ENCODE measurements at places on chromosomes 4 and X.

DNA sequence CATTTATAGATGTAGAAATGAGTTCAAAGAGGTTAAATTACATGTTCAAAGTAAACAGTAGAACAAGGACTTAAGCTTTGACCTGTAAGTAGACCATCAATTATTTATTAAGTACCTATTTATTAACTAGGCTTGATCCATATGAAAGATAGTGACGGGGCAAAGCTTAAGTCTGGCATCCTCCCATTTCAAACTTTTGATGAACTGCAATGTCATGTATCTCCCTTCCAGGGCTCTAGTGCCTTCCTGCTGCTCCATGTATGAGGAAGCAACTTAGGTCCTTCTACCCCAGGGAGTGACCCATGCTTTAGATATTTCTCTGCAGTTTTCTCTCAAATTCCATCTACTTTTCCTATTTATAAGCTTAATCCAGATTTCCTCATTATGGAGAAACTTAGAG lies 31.9 kb upstream of the ANTXR2 start:
- no peak for DNase-seq

- DNase-seq = peak; percentile 24
Measured at GRCh38 chrX:124518885-124519284, 172.5 kb downstream of the SH2D1A start.

DNA sequence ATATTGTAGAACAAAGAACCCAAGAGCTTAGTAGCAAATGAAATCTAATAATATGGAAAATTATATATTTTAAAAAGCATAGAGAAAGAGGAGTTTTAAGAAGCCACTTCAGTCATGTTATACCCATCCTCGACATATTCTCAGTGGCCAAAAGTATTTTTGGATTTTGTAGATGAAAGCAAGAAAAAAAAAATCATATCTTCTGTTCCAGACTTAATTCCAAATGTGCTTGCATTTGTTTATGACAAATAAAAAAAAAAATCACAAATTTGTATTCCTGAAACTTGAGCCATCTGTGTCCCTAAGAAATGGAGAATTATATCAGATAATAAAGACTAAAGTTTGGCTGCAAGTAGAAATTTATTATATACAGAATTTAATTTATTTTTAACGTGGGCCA lies 1482.4 kb upstream of the PABPC4L start:
- DNase-seq = no peak

GRCh38 chr4:8155048-8155447 lies 3.6 kb downstream of the ABLIM2 start:
- DNase-seq = no peak

DNA sequence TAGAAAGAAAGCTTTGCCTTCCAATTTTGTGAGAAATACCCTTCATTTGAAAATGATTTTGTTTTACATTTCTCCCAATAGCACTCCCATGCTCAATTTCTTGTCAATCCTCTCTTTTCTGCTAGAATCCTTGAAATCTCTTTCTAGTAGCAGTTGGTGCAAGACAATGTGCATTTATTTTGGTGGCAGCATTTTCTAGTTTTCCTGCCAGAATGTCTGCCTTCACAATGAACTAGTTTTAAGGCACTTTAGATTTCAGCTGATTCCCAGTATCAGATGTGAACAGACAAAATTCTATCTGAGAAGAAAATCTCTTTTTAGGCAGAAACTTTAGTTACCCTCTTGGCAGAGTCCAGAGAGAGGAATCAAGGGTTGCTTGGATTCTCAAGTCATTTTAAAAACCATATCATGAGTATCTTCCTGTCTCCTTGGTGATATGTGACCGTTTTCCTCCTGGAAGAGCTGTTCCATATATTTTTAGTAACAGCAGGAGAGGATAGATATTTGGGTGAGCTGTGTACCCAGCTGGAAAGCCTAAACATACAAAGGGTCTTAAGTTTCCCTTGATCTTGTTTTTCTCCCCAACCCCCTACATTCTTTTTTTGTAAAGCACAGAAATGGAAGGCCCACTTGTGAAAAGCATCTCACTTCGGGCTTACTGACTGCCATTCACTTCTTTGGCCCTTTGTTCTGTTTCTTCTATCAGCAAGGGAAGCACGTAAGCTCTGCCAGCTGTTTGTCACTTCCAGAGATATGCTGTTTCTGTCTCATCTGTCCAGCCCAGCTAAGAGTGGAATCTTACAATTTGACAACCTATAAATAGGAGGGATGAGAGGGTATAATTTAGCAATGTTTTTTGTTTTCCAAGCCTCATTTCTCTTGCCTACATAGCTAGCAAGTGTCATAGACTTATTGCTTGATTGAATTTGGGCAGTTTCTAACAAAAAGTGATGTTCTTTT lies 38.7 kb downstream of the TSPAN7 start:
- no peak for DNase-seq

DNA sequence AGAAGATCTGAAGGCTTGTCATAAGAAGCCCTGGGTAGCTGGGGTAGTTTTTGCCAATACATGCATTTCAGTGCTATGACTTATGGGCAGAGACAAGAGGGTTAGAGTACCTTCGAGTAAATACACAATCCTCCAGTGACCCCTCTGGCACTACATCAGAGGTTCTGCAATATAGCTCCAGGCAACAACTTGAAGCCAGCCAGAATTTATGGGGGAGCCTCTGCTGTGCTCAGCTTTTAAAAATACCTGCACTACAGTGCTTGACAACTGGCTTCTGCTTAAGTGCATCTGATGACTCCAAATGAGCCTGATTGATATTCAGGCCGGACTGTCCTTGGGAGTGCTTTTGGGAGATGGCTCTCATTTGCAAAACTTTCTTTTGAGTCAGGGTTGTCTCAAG lies 44.9 kb upstream of the SMAD1 start:
- no peak for DNase-seq

DNA sequence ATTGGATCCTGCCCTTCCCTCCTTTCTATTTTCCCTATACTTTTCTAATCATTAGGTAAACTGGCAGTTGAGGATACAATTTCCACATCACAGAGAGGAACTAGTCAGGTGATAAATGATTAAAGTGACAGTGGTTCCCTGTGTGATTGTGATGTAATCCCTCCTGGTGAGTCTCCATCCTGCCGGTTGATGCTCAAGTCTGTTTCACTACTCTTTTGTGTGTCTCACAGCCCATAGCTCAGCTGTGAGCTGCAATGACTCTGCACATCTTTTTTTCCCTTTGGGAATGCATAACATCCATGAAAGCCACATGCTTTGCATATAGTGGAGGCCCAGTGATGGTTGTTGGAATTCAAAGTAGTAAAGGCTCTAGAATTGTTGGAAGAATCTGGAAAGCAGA lies 60.4 kb downstream of the CCNI start:
- no peak for DNase-seq

- no peak for DNase-seq
Measured at GRCh38 chr4:70508801-70509200, 9.6 kb upstream of the AMTN start.

- DNase-seq = no peak
Measured at GRCh38 chr4:2072971-2073807, 14.1 kb downstream of the NAT8L start.

GRCh38 chrX:136266828-136267227 lies 15.6 kb upstream of the MAP7D3 start:
- no peak for DNase-seq

GRCh38 chrX:118973389-118974087 lies 880 bp upstream of the LONRF3 start:
- no peak for DNase-seq

GRCh38 chr4:184792334-184792733 lies 33.4 kb downstream of the ACSL1 start:
- no peak for DNase-seq

DNA sequence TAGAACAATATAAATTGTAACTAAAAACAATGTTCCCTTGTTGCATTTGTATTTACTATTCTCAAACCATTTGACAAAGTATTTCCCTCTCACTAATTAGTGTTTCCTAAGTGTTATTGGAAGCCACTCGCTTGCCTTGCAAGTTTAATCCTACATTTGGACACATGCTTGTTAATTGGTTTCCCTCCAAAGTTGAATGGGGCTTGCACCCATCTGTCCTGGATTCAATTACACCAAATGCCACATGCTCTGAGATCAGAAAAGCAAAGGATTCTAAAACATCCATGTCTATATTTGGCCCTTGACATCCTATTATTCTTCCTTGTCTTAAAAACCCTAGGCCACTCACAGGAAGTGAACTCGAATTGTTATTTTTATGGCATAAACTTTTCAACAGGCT lies 146.6 kb downstream of the AMELX start:
- DNase-seq = no peak

- DNase-seq = no peak
Measured at GRCh38 chrX:21806691-21807090, 32.7 kb upstream of the MBTPS2 start.

DNA sequence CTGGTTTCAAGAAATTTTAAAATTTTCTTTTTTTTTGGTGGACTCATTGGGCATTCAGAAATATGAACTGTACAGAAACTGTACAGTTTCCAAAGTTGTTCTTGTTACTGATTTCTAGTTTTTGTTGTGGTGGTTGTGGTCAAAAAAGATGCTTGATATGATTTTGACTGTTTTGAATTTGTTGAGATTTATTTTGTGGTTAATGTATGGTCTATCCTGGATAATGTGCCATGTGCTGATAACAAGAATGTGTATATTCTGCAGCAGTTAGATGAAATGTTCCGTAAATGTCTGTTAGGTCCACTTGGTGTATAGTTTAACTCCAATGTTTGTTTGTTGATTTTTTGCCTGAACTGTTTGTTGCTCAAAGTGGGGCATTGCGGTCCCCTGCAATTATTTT lies 127.6 kb upstream of the NUDT6 start:
- no peak for DNase-seq

- DNase-seq = no peak
Measured at GRCh38 chr4:70915874-70916559, 13.8 kb downstream of the MOB1B start.

GRCh38 chrX:72121383-72121782 lies 10.3 kb downstream of the RTL5 start:
- DNase-seq = peak; percentile 19

DNA sequence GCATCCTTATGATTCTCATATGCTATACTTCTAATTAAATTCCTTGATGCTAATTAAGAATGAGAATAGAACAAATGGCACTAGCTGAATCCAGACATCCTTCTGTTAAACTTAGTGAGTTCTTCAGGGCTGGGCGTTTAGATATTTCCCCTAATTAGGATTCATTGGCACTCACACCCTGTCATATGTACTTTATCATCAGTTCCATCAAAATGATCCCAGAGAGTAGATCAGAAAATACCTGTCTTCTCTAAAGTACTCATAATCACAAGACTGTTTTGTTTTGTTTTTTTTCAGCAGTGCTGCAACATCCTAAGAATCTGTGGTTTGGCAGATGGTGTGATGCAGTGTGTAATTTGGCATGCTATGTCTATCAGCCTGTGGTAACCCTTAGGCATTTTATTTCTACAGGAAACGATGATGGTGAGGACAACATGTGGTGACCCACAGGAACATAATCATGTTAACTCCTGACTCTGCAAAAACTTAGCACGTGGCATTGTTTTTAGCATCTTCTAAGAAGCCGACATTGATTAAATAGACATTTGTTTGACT lies 2528.4 kb downstream of the ARAP2 start:
- DNase-seq = peak; percentile 78

DNA sequence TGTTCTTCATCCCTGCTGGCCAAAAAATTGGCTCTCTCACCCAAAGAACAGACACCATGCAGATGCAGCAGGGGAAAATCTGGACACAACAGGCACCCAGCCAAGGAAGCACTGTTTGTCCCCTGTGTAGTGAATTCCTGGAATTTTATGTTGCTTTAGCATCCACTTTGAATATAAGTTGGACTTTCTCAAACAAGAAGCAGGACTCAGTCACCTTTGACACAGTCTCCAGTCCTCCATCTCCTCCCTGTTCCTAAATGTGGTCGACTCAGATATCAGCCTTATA lies 11.8 kb downstream of the ZNF182 start:
- no peak for DNase-seq

- no peak for DNase-seq
Measured at GRCh38 chr4:67103001-67103747, 442.1 kb downstream of the CENPC start.

DNA sequence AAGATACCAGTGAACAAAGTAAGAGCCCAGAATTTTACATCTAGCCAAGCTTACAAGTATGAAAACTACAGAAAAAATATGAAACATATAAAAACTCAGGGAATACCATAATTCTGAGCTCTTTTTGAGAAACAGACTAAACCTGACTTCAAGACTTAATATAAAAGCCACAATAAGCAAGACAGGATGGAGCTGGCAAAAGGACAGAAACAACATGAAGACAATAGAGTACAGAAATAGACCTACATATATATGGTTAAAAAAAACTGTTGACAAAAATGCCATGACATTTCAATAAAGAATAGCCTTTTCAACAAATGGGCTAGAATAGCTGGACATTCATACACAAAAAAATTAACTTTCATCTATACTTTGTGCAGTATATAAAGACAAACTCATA lies 49.4 kb downstream of the UBA6 start:
- DNase-seq = no peak

GRCh38 chr4:41693629-41694028 lies 54.9 kb downstream of the PHOX2B start:
- no peak for DNase-seq

DNA sequence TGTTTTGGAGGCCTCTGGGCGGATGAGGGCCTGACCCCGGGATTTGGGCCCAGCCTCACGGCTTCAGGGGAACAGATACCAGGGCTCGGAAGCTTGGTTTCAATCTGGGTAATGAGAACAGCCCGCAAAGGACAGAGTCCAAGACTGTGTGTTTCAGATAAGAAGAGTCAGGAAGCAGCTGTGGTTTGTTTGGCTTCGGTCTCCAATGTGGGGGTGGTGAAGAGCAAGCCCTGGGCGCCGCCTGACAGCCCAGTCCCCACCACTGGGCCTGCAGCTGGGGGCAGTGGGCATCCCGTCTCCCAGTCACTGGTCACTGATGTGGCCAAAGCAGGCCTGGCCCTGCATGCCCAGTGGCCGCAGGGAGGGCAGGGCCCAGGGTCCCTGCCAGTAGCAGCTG lies 9.1 kb downstream of the WFS1 start:
- no peak for DNase-seq

GRCh38 chr4:142402900-142403299 lies 443.2 kb downstream of the INPP4B start:
- DNase-seq = no peak

DNA sequence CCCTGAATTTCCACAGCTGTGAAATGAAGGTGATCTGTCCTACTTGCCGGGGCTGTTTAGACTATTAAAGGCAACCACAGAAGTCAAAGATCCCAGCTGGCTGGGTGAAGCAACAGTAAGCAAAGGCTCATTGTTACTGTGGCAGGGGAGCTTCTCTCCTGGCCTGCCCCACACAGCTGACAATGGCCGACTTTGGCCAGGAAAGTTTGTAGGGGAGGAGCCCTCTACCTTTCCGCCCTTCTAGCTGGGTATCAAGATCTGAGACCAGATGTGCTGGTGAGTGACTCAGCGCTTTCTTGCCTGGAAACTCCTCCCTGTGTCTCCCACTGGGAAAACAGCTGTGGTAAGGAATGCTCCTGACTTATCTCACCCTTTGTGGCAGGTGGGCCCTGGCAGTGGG lies 21.1 kb downstream of the RASSF6 start:
- DNase-seq = no peak

DNA sequence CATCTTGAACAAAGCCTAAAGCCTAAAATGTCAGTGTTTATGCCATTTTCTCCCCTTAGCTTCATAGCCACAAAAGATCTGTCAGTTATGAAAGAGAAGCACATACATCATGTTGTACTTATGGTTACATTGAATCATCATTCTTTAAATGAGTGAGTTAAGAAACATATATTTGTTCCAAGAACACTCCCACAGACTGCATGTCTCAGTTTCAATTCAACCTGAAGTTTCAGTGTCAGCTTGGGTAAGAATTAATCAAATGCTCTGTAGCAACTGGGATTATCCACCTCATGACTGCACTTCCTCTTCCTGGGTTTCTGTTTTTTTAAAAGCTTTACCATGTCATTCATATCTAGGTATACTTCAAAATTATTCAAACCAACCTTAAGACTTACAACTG lies 3.9 kb upstream of the TMPRSS11B start:
- DNase-seq = no peak

All from fibroblast of skin of left biceps (primary cell).